Epithelial cell of proximal tubule (primary cell): ENCODE measurements at places on chromosomes 3 and 15.

- no peak for DNase-seq
These were observed 67.3 kb downstream of the MCF2L2 start for GRCh38 chr3:183360971-183361624.

DNA sequence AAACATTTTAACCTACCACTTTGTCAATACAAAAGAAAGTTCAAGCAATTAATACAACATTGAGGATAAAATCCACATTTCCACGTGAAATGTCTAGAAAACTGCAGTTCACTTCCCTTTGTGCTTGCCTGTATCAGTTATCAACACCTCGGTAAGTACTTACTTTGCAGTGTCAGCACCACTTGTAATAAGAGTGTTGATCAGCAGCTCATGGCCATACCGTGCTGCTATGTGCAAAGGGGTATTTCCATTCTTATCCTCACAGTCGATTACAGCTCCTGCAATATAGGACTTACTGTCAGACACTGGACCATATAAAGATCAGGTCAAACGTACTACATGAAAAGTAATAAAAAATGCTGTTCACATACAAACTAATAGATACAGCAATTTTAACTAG, 84.4 kb downstream of the ANKRD28 start:
- DNase-seq = no peak

DNA sequence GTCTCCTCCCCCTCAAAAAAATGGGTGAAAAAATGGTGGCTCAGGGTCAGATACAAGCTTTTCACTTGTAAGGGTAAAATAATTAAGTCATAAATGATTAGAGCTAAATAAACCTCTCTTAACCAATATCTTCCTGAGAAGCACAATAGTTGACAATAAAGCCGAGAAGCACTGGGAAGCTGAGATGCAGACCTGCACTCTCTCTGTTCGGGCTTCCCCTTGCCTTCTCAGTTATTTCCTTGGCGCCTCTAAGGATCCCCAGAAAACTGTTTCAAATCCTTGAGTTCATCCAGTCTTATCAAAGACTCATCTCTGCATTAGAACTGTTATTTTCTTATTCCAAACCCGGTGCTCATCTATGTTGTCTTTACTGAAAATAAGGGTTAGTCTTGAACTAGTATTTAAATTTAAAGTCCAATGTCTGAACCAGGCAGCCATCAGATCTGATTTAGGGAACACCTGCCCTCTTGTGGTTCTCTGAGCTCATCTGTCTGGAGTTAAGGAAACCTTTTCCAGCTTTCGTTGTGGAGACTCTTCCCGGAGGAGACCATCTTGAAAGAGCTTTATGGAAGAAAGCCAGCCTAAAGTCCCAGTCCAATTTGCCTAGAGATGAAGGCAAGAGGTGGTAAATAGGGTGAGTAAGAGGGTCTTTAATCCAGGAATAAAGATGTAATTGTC, 256.4 kb upstream of the MCTP2 start:
- peak; percentile 6 for DNase-seq

DNA sequence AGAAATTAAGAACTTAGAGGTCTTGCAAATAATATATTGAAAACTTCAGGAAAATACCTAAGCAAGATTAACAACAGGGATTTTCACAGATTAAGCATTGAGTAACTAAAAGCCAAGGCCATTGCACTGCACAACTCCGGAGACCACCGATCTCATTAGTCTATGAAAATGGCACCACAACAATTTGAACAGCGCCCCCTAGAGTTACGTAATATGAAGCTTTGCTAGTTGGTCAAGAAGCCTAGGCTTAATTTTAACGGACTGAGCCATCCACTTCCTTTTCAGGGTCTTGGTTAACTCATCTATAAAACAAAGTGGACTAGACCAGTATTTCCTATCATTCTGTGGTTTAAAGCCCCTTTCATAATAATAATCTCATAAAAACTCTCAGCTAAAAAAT, 24.8 kb downstream of the TMEM212 start:
- no peak for DNase-seq

- DNase-seq = no peak
These were observed 17.2 kb downstream of the TMOD3 start for GRCh38 chr15:51846463-51847230.

GRCh38 chr15:96184297-96184696, 146.2 kb upstream of the NR2F2 start:
- peak; percentile 51 for DNase-seq
